ENCODE measurements at places on chromosomes 16 and 17.

GRCh38 chr16:62794724-62795123 is 758.5 kb upstream of the CDH8 start:
- DNase-seq = no peak

GRCh38 chr16:11977376-11978041 is 975 bp downstream of the SNX29 start:
- no peak for DNase-seq

GRCh38 chr17:78117027-78117981 is 11.3 kb downstream of the TMC6 start:
- no peak for DNase-seq

GRCh38 chr17:82659886-82660285 is 11.6 kb upstream of the WDR45B start:
- no peak for DNase-seq

- DNase-seq = no peak
These were observed 950.8 kb upstream of the GOT2 start for GRCh38 chr16:59684911-59685310.

DNA sequence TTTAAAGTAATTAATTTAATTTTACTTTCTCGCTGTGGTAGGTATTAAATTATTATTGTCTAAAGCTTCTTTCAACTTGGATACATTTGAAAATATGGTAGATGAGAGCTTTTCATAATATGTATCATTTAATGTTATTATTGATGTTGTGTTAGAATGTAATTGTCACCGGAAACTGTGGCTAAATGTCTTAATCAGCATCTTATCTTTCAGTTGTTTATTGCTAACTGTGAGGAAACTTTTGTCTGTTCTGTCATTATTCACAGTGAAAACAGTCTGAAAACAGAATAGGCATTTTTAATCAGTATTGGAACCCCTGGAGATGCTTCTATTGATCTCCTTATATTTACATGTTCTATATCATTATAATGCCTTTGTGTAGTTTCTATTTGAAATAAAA is 120.7 kb downstream of the STXBP4 start:
- no peak for DNase-seq

- DNase-seq = no peak
These were observed 23.2 kb downstream of the MYH3 start for GRCh38 chr17:10633738-10634379.

DNA sequence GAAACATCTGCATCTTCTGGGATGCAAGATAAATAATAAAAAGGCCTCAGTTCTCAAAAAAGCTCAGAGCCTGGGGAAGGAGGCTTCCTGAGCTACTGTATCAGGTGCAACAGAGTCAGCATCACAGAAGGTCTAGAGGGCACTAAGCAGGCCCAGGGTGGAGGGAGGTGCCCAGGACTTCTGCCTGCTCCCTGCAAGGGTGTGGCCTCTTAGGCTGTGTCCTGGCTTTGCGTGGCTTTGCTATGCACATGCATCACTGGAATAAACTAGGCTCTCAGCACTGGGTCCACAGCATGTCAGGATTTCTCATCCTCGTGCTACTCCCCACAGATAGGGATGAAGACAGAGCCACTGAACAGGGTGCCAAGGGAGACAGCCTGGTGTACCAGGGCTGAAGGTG is 25.5 kb downstream of the CDK5R1 start:
- no peak for DNase-seq

- no peak for DNase-seq
These were observed 212.7 kb upstream of the PMFBP1 start for GRCh38 chr16:72384651-72385050.

GRCh38 chr16:55248494-55248893 is 75.5 kb upstream of the IRX6 start:
- no peak for DNase-seq

- DNase-seq = peak; percentile 79
These were observed 7.6 kb downstream of the CCDC57 start for GRCh38 chr17:82204831-82205719.

DNA sequence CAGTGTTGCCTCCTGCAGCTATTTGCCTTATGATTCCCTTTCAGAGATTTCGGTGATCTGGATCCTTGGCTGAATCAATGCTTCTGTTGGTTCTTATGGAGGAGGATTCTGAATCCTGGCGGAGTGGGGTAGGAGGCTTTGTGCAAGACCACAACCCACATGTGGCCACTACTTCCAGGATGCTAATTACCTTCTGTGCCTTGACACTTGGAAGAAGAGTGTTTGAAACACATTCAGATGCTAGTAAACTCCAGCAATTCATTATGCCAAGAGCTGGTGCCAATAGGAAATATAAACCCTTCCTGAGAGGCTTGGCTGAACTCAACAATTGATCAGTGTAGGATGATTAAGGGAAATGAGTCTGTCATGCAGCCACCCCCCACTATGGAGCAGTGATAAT is 12.1 kb upstream of the NLRP1 start:
- no peak for DNase-seq

DNA sequence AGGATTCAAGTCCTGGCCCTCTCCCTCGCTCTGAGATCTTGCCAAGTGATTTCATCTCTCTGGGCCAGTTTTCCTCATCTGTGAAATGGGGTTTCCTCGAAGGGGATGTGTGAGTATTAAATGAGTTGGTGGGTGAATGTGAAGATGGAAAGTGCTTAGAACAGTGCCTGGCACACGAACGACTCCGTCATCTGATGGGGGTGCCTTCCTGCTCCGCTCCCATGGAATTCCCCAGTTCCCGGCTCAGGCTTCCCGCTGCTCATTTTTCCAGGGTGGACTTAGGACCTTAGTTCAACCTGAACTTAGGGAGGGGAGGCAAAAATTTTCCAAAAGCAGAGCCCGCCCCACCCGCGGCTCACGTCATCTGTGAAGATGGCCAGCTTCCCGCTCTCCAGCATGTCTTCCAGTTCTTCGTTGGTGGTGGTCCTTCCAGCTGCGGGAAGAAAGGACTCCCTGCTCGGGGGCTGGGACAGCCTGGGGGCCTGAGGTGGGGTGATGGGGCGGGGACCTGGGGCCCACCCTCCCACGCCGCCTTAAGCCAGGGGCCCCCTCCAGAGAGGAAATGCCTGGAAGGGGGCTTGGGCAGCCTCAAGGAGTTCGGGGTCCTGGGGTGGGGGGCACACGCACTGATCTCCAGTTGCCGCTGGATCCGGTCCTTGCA is 11.4 kb downstream of the HSD3B7 start:
- DNase-seq = no peak
